Stimulated activated CD8-positive, alpha-beta memory T cell treated with anti-CD3 and anti-CD28 coated beads, Interleukin-2, amount 100 ng/mL, for 48 hours (primary cell): ENCODE measurements at places on chromosomes 6 and 20.

DNA sequence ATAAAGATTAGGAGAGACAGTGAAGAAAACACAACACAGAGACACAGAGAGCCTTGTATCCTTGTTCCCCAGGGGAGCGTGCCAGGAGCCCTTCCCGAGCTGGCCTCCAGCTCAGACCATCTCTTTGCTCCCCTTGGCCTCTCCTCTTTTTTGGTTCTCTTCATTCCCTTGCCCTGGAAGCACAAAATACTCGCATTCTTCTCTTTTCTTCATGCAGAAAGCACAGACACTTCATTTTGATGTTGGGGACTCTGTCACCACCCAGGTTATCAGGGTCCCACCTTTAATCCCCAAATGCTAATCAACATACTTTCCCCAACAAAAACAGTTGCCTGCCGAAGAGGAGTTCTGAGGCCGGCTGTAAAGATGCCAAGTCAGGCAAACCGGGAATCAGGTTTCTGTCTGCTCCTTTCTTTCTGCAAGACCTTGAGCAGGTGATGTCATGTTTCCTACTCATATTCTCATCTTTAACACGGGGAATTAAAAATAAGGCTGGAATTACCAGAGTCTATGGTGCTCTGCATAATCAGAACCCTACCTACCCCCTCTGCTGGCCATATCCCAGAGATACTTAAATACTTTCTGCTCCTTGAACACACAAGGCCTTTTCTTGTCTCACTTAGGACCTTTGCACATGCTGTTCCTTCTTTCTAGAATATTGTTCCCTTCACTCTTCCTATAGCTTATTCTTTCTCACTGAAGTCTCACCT is 21.7 kb downstream of the TGM6 start:
- DNase-seq: no peak

- no peak for DNase-seq
Observed at GRCh38 chr20:17952692-17953684, 15.6 kb downstream of the SNX5 start.

DNA sequence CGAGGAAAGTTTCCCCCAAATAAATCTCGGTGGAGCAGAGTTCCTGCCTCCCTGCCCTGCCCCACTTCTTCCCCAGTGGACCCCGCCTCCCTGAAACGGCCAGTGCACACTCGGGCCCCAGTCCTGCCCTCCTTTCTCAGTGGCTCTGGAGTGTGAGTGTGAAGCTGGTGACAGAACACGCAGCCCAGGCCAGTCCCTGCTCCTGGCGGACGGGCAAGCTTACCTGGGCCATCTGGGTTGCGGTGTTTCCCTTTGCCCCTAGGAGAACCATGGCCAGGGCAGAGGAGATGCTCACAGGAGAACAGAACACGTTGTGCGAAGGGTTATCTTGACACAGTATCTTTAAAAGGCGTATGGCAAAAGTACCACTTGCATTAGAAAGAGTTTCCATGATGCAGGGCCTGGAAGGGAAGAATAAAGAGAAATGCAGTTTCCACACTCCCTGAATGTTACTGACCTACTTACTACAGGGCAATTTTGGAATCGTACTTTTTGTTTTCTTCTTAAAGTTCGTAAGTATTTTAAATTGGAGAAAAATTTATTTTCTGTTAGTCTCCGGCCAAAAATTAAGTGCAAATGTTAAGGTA is 2.8 kb downstream of the SERPINB9 start:
- DNase-seq: no peak

- no peak for DNase-seq
Observed at GRCh38 chr6:13260101-13260598, 68.2 kb downstream of the TBC1D7 start.

DNA sequence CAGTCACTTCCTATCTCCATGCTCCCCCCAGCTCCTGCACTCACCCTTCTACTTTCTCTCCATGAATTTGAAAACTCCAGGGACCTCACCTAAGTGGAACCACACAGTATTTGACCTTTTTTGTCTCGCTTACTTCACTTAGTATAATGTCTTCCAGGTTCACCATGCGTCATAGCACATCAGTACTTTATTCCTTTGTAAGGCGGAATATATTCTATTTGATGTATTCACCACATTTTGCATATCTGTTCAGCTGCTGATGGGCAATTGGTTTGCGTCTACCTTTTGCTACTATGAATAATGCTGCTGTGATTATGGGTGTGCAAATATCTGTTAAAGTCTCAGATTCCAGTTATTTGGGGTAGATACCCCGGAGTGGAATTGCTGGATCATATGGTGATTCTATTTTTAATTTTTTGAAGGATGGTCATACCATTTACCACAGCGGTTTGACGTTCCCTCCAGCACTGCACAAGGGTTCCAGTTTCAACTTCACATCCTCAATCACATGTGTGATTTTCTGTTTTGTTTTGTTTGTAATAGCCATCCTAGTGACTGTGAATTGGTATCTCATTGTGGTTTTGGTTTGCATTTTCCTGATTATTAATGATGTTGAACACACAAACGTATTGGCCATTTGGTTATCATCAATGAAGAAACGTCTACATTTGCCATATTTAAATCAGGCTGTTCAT is 20.3 kb upstream of the SYNDIG1 start:
- no peak for DNase-seq

GRCh38 chr20:5039255-5039657 is 37.9 kb upstream of the SLC23A2 start:
- peak; percentile 23 for DNase-seq

- DNase-seq: no peak
Observed at GRCh38 chr6:89257346-89257745, 40.2 kb upstream of the GABRR1 start.

- DNase-seq: no peak
Observed at GRCh38 chr6:40753675-40754448, 166.7 kb upstream of the LRFN2 start.

GRCh38 chr6:163366288-163366687 is 48.2 kb upstream of the QKI start:
- no peak for DNase-seq

- no peak for DNase-seq
Observed at GRCh38 chr6:161091151-161091550, 99.6 kb downstream of the MAP3K4 start.

- DNase-seq: no peak
Observed at GRCh38 chr6:44270526-44271405, 516 bp downstream of the TMEM151B start.

DNA sequence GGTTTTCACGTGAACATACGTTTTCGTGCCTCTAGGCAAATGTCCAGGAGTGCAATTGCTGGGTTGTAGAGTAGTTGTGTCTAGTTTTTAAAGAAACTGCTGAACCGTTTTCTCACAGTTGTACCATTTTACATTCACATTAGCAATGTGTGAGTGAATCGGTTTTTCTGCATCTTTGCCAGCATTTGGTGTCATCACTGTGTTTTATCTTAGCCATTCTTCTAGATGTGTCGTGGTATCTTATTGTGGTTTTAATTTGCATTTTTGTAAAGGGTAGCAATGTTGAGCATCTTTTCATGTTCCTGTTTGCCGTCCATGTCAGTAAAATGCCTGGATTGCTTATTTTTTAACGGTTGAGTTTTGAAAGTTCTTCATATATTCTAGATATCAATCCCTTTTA is 10.2 kb downstream of the DOK5 start:
- DNase-seq: no peak

GRCh38 chr6:80767808-80768207 is 661.3 kb downstream of the BCKDHB start:
- DNase-seq: no peak

DNA sequence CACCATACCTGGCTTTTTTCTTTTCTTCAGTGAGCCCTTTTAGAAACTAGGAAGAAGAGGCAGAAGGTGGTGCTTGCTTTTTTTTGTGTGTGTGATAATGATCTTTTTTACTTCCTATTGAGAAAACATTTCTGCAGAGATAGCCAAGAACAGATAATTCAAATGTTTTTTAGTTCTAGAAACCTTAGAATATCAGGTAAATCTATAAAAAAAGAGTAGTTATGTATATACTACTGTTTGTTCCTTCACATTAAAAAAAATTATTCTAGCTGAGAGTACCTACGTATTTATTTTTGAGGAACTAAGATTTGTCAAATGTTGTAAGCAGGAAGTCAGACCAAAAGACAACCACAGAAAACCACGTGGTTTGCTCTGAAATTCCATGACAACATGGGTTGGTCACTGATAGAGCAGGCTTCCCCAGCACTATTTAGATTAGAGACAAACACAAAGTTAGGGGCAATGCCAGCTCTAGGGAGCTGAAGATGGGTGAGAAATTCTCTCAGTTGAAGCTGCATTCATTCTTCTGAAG is 12.8 kb downstream of the STK4 start:
- peak; percentile 31 for DNase-seq

GRCh38 chr20:6708010-6708409 is 59.5 kb upstream of the BMP2 start:
- no peak for DNase-seq

- DNase-seq: no peak
Observed at GRCh38 chr6:74550821-74551220, 655.0 kb downstream of the COL12A1 start.

GRCh38 chr6:150347845-150348244 is 21.0 kb upstream of the IYD start:
- no peak for DNase-seq

DNA sequence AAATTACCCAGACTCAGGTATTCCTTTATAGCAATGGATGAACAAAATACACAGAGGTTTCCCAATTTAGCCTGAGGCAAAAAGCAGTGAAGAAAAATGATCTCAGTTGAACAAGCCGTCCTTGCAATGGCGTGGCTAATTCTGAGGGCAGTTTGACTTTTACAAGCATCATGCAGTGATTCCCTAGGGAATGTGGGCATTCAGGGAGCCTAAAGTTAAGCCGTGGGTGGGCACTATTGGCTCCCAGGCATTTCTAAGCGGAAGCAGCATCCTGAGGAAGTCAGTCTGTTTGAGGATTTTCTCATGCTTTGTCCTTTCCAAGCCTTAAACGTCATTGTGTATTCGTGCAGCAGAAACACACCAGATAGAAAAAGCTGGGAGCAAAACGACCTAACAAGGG is 133.9 kb downstream of the MYLK4 start:
- DNase-seq: no peak

DNA sequence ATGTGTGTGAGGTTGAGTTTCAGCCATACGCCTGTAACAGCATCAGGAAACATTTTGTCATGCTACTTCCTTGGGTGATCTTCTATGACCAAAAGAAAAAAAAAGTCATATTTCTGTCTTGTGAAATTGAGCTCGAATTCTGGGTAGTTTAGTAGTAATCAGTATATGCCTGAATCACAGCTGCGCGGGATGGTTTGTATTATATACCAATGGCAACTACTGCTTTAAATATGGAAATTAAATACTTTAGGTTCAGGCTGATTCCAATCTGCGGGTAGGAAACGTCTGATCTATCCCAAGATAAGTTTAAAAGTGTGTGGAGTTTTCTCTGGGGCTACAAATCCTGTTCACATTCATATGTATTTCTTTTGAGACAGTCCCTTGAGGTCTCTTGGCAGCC is 115.6 kb upstream of the FERMT1 start:
- DNase-seq: no peak

GRCh38 chr6:44636561-44637248 is 249.2 kb downstream of the CDC5L start:
- no peak for DNase-seq

DNA sequence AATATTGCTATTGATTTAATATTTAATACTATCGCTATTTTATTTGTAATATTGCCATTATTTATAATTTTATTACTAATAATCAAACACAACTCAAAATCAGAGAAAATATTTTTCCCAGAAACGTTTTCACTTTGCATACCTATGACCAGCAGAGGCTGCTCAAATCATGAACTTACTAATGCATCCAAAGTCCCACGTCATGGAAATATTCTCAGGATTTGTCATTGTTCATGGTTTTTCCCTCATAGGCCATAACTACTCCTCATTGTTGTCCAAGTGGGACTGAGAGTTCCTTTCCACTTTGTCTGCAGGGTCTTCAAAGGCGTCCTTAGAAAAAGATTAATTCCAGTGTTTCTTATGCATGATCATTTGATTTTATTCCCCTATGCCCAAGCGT is 344.8 kb downstream of the THBS2 start:
- no peak for DNase-seq
